ENCODE measurements at places on chromosomes 11 and 22. TPM values are rescaled to one million over a fixed set of nuclear protein-coding genes. Genes with fewer than 3 reads are reported as not detected.

DNA sequence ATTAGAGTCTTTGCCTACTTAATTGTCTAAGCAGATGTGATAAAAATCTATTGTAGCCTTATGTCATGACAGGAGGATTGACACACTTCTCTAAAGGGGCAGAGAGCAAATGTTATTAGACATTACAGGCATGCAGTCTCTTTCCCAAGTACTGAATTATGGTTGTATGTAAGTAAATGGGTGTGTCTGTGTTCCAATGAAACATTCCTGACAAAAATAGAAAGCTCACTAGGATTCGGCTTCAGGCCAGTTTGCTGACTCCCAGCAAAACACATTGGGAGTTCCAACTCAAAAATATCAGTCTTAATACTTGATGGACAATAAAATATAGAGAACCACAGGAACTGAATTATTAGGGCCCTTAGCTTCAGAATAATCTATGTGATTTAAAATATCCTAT, 1480.4 kb downstream of the FAM181B start:
- H3K27me3 ChIP-seq = no peaks in the 10 kb centered on the region
- H3K36me3 ChIP-seq = no peaks in the 10 kb centered on the region
- H3K27ac ChIP-seq = no peak overlapping the region
- DNase-seq = no peak
- H3K4me3 ChIP-seq = no peak overlapping the region

DNA sequence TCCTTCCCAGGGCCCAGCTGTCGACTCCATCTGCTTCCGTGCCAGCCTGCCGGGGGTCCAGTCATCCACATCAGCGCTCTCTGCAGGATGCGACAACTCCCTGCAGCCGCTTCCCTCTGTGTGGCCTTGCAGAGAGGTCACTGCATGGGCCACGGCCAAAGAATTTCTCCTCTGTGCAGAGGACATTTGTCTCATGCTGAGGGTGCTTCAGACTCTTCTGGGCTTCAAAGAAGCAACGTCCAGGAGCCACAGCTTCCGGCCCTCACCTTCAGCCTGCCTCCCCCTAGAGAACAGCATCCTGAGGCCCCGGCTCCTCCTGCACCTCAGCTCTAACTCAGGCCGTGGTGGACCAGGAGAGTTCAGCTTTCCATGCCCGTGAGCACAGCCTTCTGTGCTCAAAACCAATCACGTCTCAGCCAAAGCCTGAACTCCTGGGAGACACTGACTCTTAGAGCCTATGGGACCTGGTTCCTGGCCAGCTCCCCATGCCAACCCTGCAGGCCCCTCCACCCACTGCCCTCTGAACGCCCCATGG, 258.9 kb downstream of the BRD1 start:
- H3K27me3 ChIP-seq = no peaks in the 10 kb centered on the region
- no peaks in the 10 kb centered on the region for H3K36me3 ChIP-seq
- DNase-seq = peak; percentile 59
- H3K27ac ChIP-seq = no peak overlapping the region
- H3K4me3 ChIP-seq = no peak overlapping the region

- no peak overlapping the region for H3K4me3 ChIP-seq
- no peak for DNase-seq
- no peaks in the 10 kb centered on the region for H3K36me3 ChIP-seq
- H3K27ac ChIP-seq = no peak overlapping the region
- no peaks in the 10 kb centered on the region for H3K4me1 ChIP-seq
Observed at GRCh38 chr11:122578171-122578825, 77.2 kb upstream of the UBASH3B start.

DNA sequence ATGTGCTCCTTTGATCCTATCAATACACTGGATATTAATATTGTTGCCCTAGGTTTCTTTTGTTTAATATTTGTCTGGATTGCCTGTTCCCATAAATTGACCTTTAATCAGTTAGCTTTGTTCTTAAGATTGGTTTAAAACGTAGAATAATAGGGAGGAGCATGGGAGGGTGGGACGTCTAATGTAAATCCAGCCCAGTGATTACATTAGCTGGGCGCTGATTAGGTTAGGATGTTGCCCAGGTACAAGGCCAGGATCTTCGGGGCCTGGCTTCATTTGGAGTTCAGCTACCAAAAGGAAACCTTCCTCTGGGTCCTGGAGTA, at the start of gene SRSF8:
Gene SRSF8, plus strand, starts transcription at position 204 of the 323 bp plus-strand sequence. CDS start 308 bp downstream, outside the sequence.
- no peaks in the 10 kb centered on the region for H3K27me3 ChIP-seq
- peak within 1 kb of the TSS; percentile 83 for H3K4me3 ChIP-seq
- H3K27ac ChIP-seq = peak within 1 kb of the TSS; percentile 91
- DNase-seq = no peak
- peaks cover 19% of the 10 kb centered on the region for H3K4me1 ChIP-seq
- no peaks in the 10 kb centered on the region for H3K36me3 ChIP-seq

DNA sequence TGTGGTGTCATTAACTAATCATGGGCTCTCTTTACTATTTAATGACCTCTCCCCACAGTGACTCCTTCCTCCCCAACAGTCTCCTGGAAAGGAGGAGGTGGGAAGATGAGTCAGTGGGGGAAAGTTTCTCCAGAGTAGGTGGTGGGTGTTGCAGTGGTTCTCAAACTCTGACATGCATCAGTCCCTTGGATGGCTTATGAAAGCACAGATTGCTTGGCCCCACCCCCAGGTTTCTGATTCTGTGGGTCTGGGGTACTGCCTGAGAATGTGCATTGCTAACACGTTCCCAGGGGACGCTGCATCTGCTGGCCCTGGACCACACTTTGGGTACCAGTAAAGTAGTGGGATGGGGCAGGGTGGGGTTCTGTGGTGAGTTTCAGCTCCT, 9.8 kb downstream of the CD82 start:
- no peak overlapping the region for H3K27ac ChIP-seq
- no peak for DNase-seq
- H3K36me3 ChIP-seq = no peaks in the 10 kb centered on the region
- H3K27me3 ChIP-seq = no peaks in the 10 kb centered on the region

- no peak for DNase-seq
- peaks cover 15% of the 10 kb centered on the region for H3K27me3 ChIP-seq
- H3K27ac ChIP-seq = no peak overlapping the region
- H3K36me3 ChIP-seq = no peaks in the 10 kb centered on the region
- H3K4me1 ChIP-seq = no peaks in the 10 kb centered on the region
Observed at GRCh38 chr11:133819746-133820315, 25.5 kb downstream of the SPATA19 start.

DNA sequence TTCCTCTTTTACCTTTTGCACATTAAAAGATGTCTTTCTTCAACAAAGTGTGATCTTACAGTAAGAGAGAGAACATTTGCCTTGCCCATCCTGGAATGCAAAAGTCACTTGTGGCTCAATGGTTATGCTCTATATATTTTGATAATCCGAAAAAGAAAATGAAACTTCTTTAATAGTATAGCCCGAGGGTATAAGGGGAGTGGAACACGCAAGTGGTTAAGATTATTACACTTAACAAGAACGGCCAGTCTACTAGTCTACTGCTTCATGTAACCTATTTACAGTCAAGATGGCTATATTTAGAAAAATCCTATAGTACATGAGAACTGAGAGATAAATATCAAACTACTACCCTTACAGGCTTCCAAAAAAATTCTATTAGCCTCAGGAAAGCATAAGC, 86.1 kb downstream of the CADM1 start:
- DNase-seq = no peak
- no peaks in the 10 kb centered on the region for H3K27me3 ChIP-seq
- H3K36me3 ChIP-seq = no peaks in the 10 kb centered on the region
- H3K4me1 ChIP-seq = no peaks in the 10 kb centered on the region
- H3K4me3 ChIP-seq = no peak overlapping the region

- H3K27ac ChIP-seq = no peak overlapping the region
- no peaks in the 10 kb centered on the region for H3K27me3 ChIP-seq
- peaks cover 16% of the 10 kb centered on the region for H3K4me1 ChIP-seq
- DNase-seq = no peak
Observed at GRCh38 chr11:71336996-71337754, 84.8 kb upstream of the SHANK2 start.

The MRGPRE gene
- total RNA-seq = 0.33 TPM

The KIF18A gene
- total RNA-seq = 0.41 TPM

The C11orf21 gene
- 0.68 TPM for total RNA-seq

Measured in sigmoid colon (tissue), 7 donors.